ENCODE measurements at places on chromosomes 2 and 18.

- no peak for DNase-seq
These were observed 32.8 kb upstream of the ACKR3 start for GRCh38 chr2:236536727-236537398.

DNA sequence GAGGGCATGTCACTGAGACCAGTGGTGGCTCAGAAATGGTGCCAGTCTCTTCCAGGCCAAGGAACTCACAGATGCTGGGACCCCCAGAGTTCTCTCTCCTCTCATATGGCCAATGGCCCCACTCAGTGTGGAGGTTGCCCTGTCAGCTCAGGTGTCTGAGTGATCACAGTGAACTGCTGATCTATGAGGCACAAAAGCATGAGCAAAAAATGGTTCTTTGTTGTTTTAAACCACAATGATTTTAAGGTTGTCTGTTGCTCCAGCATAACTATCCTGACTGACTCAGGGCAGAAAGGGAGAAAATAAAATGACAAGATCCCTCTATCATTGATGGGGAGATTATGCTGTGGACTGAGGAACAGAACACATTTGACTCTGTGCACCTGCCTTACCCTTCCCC is 57.8 kb downstream of the FBLN7 start:
- DNase-seq: no peak

GRCh38 chr2:234682492-234683228 is 185.8 kb upstream of the ARL4C start:
- DNase-seq: no peak

DNA sequence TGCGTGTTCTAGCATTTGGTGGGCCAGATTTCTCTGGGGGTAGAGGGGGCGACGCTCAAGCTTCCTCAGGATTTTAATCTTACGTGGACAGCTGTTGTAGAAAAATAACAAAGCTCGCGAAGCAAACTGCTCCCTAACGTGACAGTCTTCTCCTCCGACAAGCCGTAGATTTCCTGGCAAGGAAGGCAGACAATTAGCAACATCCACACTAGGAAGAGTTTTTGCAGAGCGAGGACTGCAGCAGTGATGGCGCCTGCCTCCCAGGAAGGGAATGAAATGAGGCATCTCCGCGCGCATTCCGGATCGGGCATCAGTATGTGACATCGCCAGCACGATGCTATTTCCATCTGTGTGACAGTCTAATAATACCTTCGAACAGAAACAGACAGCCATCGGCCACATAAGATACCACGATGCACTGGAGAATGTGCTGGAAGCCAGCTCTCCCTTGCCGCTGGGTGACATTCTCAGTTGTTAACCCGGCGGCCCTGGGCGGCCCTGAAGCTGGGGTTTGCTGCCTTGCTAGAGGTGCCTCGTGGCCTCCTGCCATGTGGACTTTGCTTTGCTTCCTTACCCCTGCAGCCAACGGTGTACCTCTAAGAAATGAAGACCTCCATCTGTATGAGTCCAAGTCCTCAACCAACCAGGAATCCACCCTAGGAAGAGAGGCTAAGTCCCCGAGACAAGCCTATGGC is 101.8 kb upstream of the AGAP1 start:
- DNase-seq: no peak

DNA sequence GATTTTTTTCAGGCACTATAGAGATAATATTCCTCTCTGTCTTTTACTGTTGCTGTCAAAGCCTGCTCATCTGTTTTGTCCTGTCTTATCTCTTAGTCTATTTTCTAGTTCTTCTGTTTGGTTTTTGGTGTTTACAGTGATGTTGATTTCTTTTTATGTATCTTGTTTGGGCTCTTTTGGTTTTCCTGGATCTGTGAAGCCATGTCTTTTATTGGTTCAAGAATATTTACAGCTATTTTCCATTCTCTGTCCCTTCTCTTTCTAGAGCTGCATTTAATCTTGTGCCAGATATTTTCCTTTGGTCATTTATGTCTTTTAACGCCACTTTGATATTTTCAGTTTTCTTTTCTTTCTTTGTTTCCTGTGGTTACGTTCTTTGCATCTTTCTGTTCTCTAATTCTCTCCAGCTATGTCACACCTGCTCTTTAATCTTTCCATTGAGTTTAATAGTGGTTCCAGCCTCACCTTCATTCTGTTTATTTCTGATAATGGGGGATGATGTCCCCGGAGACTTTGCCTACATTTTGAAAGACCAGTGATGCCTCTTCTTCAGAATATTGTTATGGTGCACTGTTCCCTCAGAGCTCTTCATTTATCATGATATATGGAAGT is 32.0 kb downstream of the SMCHD1 start:
- no peak for DNase-seq

DNA sequence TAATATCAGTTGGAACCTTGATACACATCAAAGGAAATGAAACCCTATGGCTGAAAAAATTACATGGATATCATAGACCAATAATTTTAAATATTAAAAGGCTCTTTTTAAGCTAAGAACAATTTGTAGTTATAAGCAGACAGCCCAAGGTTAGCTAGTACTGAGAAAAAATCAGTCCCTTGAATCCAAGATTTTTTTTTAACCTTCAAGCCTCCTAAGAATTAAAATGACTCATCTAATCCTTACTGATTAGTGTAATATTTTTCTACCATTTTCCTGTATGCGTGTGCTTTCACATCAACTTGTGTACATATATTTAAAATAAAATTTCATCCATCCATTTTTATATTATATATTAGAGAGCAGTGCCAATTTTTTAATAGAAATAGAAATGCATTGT is 1004.9 kb upstream of the ZEB2 start:
- no peak for DNase-seq

DNA sequence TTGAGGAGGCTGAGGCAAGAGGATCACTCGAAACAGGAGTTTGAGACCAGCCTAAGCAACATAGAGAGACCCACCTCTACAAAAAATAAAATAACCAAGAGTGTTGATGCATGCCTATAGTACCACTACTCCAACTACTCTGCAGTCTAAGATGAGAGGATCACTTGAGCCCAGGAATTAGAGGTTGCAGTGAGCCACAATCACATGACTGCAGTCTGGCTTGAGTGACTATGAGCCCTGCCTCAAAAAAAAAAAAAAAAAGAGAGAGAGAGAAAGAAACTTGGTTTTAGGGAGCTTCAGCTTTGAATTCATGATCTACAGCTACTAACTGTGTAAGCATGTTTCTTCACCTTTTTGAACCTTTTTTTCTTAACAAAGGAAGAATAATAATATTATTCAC is 119.9 kb downstream of the HNMT start:
- no peak for DNase-seq

- no peak for DNase-seq
These were observed 93.8 kb downstream of the LRP1B start for GRCh38 chr2:142037066-142037465.

GRCh38 chr2:36490749-36491148 is 107.2 kb downstream of the FEZ2 start:
- no peak for DNase-seq

DNA sequence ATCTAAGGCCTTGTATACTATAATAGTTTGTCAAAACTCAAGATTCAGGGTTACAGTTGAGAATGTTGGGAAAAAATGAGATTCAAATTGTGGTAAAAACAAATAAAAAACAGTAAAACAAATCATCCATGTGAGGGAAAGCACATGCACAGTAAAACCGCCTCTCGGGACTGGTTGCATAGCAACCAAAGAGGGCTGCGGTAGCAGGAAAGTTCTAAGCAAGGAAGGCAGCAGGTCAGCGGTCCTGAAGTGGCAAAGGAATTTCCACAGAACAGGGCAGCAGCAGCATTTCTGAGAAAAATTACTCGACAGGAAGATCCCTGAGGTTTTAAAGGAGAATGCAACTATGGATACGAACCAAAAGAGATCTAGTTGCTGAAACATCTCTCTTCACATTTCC is 93.7 kb downstream of the DYNAP start:
- DNase-seq: no peak
